ENCODE measurements at places on chromosomes 13 and 19.

DNA sequence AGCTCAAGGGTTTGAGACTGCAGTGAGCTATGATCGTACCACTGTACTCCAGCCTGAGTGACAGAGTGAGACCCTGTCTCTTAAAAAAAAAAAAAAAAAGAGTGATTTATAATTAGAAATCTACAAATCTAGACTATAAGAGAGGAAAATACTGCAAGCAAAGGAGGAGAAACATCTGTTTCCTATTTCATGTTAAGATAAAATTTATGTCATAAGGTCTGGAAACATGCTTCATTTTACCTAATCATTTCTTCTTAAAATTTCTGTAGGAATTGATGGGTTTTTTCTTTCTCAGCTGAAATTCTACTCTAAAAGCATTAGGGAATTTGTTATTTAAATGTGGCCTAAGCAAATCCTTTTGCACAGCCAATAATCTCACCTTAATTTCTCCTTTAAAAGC is 53.2 kb downstream of the C13orf42 start:
- no peak for DNase-seq

DNA sequence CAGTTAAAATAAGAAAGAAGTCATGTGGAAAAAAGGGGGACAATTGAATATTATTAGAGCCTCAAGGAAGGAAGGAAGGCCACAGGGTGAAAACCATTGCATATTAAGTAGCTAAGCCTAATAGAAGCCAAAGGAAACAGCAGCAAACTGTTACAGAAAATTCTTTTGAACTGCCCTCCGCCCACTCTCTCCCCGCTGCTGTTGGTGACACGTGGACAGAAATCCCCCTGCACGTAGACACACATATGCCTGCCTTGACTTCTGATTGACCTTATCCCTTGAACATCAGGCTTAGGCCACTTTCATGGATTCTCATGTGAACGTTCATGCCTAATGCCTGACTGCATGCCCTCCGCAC is 229.1 kb downstream of the KCNRG start:
- no peak for DNase-seq

DNA sequence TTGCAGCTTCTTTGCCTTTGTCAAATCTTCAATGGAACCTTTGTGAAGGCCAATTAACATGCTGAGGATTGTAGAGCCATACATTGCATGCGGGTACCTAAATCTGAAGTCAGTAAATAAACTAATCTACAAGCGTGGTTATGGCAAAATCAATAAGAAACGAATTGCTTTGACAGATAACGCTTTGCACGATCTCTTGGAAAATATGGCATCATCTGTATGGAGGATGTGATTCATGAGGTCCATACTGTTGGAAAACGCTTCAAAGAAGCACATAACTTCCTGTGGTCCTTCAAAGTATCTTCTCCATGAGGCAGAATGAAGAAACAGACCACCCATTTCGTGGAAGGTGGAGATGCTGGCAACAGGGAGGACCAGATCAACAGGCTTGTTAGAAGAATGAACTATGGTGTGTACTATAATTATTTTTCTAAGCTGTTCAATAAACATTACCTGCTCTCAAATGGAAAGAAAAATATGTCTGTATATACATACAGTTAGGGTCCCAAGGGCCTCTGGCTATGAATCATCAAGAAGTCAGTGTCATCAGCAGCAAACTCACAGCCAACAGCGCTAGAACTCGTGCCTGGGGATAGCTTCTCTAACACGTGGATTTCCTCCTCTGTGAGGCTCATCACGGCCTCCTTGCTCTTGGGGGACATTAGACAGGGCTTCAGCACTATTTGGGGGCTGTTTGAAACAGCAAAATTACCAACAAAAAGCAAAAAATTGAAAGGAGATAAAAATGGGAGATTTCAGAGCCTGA is 2.9 kb upstream of the CD70 start:
- DNase-seq, result no peak

DNA sequence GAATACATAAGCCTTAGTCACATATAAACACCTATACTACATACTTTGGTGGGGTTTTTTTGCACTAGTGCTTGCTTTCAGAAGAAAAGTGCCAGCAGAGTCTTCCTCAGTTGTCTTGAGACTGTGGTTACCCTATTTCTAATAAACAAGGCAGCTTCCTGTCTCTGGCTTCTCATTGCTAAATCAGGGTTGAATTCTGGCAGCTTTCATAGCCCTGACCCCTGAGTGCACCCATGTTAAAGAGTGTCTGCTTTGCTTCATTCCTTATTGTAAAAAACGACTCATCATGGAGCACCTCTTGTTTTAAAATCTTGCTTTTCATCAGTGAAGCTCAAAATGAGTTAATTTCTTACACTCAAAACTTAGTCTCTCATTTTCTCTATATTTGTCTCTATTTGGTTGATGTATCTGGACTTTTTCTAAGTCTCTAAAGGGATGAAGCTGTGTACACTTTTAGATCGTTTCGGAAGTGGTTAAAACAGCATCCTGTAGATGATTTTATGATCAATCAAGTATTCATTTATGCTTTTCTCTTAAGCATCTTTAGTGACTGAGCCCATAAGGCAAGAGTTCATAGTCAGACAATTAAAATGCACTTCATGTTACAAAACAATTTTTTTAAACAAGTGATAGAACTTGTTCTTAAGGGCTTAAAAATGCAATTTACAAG is 72.1 kb downstream of the KLF12 start:
- DNase-seq, result no peak

GRCh38 chr19:46714444-46715106 is 2.3 kb downstream of the PRKD2 start:
- no peak for DNase-seq

GRCh38 chr13:40651866-40652587 is 14.4 kb downstream of the FOXO1 start:
- no peak for DNase-seq

DNA sequence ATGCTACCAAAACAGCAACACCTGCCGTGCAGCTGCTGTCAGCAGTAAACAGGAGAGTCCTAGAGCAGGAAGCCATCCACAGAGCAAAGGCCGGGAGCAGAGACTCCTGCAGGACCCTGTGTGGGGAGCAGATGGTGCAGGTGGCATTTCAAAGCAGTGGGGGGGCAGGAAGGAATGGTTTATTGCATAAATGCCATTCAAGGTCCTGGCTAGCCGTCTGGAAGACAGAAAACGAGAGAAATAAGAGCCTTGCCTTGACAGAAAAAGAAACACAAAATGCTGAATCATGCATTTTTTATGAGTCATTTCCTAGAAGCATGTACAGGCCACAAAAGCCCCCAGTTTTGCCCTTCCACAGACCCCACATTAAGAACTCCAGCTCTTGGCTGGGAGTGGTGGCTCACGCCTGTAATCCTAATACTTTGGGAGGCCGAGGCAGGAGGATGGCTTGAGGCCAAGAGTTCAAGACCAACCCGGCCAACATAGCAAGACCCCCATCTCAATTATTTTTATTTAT is 5.4 kb downstream of the RSPH6A start:
- DNase-seq, result no peak

DNA sequence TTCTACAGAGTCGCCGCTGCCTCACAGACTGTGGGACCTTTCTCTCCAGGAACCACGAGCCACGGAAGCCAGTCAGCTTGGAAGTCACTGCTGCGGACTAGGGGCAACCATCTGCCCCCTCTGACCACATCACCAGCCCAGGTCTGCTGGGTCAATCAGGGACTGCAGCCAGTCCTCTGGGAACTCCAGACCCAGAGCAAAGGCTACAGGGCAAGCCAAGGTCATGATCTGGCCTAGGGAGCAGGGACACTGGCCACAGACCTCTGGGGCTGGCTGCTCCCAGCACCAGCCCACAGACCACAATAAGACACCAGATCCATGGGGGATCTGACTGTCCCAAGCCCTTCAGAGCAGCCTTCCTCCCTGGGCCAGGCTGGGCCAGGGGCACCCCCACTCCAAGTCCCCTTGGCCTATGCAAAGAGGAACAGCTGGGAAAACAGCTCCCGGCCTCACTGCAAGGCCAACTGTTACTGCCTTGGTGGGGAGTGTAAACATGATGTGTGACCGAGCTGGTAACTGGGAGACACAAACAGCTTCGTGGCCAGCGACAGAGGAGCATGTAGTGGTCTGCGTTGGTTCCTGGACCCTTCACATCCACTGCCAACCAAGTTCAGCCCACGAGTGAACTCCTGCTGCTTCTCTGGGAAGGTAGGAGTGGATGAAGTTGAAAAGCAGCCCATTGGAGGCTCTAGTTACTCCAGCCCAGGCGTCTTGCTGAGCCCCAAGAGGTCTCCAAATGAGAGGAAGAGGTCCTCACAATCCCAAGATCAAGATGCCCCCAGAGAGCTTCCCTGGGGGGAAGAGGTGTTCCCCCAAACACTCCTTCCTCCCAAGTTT is 1.5 kb downstream of the AKT2 start:
- DNase-seq, result no peak

DNA sequence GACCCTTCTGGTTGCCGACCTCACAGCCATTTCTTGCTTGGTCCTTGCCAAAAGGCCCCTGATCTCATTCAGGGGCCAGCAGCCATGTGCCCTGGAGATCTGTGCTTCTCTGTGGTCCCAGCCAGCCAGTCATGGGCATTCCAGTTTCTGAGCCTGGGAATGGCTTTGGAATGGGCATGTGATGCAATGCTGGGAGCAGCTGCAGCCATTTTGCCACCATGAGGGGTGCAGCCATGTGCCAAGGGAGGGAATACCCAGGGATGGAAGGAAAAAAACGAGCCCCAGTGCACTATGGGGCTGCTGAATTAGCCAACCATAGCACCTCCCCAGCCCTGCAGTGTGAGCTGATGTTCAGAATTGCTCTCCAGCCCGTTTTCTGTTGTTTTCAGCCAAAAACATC is 26.3 kb downstream of the F2RL3 start:
- DNase-seq, result no peak

GRCh38 chr13:41655997-41656396 is 198.6 kb downstream of the RGCC start:
- DNase-seq, result no peak

DNA sequence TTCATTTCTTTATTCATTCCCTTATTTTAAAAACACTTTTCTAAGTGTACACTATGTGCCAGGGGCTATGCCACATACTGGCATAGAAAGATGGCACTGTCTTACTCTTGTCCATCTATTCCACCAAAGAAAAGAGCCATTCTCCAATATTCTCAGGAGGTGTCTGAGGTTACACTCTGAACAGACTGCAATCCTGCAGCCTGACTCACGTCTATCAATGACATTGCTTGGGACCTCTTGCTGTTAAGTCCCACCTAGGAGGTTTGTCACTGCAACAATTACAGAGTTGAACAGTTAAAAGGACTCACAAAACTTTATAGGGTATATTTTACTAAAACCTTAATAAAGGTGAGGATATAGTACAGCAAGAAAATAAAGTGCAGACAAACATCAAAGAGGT is 512.9 kb upstream of the HTR2A start:
- DNase-seq, result no peak

- DNase-seq, result no peak
These were observed 92.3 kb downstream of the ANKRD10 start for GRCh38 chr13:110822669-110822945.

DNA sequence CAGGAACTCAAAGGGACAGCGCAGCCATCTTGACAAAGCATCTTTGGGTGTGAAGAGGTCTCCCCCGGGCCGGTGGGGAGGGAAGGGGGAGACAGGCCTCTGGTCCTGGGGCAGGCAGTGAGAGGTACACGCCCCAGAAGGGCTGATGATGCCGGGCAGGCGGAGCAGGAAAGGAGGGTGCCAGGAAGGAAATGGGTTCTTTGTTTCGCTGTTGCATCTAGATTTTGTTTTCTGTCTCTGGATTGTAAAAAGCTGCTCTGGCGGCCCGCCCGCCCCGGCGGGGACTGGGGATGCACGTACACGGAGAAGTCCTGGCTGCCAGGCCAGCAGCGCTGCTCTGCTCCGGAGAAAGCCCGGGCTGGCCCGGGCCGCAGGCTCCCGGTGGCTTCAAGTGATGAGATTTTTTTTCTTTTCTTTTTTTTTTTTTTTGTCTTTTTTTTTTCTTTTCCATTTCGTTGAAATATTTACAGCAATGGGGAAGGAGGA is 13.2 kb upstream of the ASF1B start:
- peak; percentile 58 for DNase-seq

GRCh38 chr19:43983544-43983911 is 460 bp upstream of the ZNF155 start:
- DNase-seq, result no peak

GRCh38 chr19:49890349-49891311 is 6.1 kb downstream of the IL4I1 start:
- DNase-seq, result no peak

- DNase-seq, result no peak
These were observed 34.5 kb downstream of the MTUS2 start for GRCh38 chr13:28854657-28855056.

DNA sequence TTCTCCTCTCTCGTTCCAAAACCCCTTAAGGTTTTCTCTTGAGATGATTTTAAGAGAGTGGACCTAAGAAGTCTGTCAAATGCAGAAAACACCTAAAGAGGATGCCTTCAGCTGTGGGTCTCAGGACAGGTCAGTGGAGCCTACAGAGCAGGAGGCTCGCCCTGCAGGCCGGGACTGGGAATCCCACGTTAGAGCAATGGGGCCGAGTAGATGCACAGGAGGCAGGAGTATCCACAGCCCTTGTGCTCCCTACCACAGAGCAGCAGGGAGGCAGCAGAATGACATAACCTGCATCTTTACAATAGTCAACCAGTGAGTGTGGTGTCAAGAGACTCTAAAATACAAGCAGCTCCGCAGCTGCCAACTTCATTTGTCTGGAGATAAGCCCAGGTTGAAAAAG is 229.4 kb downstream of the MTUS2 start:
- DNase-seq, result no peak

DNA sequence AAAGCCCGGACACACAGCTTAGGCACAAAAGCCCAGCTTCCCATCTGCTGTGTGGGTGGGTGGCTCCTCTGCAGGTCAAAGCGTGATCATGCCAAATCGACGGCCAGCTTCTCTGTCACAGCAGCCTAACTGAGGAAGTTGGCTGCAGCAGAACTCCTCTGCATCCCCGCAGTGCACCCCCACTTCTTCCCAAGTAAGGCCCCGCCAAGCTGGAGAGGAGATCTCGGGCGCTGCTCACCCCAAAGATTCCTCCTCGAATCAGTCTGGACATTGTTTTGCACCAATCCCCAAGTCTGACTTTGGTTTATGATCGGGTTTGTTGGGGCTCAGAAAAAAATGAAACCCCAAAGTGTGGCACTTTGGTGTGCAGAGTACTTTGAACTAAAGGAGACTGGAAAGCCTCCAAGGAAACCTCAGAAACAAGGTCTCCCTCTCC is 19.7 kb upstream of the CPB2 start:
- DNase-seq, result no peak

Data from posterior cingulate gyrus (tissue), 11 donors.